ENCODE measurements at places on chromosomes 2 and 18.

DNA sequence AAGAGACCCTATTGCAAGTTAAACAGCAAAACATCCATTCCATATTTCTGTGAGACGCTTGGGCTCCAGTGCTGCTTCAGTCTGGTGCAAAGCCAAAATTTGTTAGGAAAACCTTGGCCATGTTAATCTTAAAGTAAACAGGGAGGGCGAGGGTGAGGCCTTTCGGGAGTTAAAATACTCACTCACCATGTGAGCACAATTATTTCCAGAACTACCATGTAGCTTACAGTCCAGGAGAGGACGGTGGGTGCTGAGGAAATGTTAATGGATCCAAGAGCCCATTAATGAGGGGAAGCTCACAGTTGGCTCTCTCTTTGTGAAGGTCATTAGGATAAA lies 286.4 kb downstream of the SLC8A1 start:
- no peak for DNase-seq

DNA sequence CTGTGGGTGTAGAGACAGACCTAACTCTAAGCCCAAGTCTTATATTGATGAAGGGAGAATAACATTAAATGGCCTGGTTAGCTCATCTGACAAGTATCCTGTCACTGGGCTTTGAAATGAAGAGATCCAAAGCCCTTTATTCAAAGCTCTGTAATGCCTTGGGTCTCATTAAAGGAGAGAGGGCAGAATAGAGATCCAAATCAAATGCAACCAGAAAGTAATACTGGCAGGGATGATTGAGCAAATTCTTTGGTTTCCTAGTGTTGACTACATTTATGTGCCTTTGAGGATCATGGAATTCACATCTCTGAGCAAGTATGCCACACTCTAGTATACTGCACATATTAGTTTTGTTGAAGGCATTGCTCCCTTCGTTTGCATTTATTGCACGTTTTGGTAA lies 147.9 kb upstream of the CAVIN2 start:
- no peak for DNase-seq

GRCh38 chr2:39881948-39882347 lies 102.9 kb upstream of the THUMPD2 start:
- DNase-seq: no peak

DNA sequence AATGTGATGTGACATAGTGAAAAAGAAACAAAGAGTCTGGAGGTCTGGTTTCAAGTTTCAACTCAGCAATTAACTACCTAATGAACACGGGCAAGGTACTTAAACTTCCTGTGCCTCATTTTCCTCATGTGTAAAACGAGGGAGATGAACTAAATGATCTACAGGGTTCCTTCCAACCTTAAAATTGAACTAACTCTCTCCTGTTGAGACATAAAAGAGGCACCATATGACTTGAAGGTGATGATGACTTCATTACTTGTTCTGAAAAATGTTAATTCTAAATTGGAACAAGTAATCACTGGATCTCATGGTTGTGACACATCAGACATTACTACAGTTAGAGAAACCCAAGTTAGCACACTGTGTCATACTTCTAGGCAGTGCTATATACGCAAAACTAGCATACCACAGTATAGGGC lies 8.9 kb upstream of the REL start:
- no peak for DNase-seq

DNA sequence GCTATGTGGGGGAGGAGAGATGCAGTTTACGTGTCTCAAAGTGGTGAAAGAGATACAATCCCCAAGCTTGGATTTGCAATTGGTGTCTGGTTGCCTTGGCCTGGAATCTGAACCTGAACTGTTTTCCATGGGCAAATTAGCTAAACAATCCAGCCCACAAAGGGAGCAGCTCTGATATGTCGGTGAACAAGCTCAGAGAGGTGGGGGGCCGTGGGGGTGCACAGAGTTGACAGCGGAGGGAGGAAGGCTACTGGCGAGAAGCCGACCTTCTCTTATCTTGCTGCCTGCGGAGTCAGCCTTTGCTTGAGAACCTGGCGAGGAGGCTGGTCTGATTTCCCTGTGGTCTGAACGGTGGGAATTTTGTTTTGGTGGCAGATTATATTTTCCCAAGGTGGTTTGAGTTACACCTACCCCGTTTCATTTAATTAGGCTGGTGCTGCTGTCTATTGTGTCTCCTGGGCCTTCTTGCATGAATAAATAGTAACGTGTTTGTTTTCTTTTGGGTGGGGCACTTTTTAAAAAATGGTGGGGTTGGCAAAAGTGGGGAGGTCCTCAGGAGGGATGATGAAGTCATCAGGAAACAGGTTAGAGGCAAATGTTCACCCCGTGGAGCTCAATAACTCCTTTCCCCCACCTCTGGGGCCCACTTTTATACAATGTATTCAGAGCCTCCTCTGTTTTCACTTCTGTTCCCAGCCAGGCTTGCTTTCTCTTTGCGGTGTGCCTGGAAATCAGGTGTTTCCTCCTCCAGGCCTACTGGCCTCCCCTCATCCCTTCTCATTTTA lies 80.9 kb upstream of the IGFBP5 start:
- no peak for DNase-seq

GRCh38 chr18:40874233-40874632 lies 1080.8 kb upstream of the PIK3C3 start:
- no peak for DNase-seq

DNA sequence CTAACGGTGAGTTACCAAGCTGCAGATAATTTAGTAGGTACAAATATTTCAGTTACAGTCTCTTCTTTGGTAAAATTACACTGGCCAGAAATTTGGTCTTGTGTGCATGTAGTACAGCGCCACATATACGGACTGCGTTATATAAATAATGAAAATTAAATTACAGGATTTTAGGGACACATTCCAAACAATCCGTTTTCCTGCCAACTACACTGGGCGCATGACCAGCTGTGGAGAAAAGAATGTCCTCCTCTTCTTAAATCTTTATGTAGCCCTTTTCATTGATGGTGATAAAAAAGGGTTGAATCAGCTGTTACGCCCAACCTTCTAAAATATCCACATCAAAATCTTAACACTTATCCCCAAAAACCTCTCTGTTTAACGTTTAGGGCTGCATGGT lies 37.5 kb downstream of the TCF4 start:
- no peak for DNase-seq

GRCh38 chr2:29394311-29394980 lies 279.2 kb downstream of the CLIP4 start:
- DNase-seq: no peak

DNA sequence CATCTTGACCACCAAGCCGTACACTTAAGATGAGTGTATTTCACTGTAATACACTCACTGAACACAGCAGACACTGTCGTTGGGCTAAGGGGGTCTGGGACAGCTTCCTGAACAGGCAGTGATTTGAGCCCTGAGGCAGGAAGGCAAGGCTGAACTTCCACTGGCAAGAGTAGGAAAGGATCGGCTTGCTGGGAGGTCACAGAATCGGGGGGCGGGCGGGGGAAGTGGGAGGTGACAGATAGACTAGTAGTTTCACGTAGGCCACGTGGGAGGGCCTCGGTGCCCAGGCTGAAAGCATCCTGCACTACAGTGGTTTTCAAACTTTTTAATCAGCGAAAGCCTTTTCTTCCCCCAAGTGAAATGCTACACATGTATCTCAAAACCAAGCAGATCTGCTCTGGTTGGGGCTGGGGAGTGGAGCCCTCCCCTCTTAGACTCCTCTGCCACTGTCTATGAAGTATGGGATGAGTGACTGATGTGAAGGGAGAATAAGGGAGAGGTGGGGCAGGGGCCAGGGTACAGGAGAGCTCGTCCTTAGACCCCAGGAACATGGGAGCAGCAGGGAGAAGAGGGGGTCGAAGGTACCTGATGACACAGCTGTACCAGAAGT lies 8.6 kb downstream of the PARD6G start:
- no peak for DNase-seq

DNA sequence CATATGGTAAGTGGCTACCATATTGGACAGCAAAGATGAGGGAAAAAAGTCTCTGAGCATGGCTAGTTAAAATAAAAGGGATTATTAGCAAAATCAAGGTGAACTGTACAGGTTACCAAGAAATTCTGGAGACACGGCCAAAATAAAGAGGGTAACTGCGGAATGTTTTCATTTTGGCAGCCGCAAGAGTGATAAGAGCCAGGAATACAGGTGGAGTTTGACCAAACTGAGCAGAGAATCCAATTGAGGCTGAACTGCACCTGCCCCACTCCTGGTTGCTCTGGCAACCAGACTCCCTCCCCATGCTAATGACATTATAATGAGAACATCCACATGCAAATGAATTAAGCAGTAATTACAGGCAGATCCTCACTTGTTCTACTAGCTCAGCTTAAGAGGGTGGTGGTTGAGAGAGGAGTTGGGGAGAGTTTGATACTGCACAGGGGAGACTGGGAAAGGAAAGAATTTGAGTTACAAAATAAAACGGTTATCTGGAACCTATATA lies 18.8 kb upstream of the EPHA4 start:
- peak; percentile 18 for DNase-seq

DNA sequence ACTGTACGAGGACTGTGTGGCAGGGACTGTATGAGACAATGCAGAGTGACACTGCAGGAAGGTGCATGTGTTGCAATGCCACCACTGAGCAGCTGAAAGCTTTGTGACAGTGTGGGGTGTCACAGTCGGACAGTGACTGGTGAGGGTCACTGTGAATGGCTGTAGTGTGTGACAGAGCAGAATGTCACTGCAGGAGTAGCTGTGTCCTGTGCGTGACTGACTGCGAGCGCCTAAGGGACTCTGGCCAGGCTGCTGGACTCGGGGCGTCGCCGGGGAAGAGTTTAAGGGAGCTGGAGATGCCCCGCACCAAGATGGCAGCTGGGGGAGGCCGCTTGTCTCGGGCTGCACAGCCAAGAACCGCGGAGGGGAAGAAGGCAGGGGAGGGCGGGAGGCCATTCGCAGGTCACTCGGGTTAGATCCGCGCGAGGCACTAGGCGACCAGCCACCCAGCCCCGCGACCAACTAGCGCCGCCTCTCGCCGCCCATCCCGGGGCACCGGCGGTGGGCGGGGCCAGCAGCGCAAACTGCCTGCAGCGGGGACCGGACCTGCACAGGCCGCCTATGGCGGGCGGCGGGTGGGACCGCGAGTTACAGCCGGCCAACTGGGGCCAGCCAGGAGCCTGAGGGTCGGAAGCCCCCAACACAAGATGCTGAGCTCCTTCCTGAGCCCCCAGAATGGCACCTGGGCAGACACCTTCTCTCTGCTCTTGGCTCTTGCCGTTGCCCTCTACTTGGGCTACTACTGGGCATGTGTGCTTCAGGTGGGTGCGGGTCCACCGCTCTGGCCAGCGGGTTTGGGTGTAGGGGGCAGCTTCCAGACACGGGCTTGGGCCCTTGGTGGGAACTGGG lies at the start of gene ABHD1:
ABHD1 (plus strand) TSS at position 514 of the 849 bp plus-strand sequence; CDS start at position 648, 134 bp downstream.
- DNase-seq: no peak

GRCh38 chr2:216914491-216914890 lies 54.6 kb upstream of the TNP1 start:
- no peak for DNase-seq

- no peak for DNase-seq
These were observed 134.8 kb upstream of the CREB1 start for GRCh38 chr2:207394812-207395534.

DNA sequence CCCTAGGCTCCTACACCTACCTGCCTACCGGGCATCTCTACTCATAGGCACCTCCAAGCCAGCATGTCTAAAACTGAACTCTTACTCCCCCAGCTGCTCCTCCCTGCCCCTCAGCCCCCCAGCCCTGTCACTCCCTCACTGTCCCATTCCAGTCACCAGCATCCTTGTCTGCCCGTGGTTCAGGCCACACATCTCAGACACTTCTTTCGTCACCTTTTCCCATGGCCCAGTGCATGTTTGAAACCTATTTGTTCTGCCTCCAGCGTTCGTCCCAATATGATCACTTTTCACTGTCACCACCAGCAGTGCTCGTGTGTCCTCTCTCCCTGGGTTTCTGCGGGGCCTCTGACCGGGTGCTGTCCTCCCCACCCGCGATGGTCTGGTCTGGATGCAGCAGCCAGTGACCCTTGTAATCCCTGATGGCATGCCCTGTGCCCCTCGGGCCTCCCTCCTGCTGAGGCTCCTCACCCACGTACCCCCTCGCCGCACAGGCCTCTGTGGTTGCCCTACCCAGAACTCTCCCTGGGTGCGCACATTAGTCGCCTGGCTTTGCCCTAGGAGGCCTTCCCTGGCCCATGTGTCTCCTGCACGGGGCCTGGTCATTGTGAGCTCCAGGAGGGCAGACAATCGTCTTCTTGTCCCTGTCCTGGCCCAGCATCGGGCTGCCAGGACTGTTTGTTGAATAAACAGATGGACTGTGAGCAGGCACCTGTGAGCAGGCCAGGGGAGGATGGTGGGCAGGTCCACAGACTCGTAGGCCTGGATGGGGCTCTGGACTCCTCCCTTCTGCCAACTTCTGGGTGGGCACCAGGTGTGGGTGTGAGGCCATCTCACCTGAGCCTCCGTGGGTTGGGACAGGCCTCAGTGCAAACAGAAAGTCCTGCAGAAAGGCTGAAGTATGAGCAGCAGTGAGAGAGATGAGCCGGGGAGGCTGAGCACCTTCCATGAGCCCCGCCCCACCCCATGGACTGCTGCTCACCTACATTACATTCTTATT lies 15.5 kb downstream of the LDLRAD4 start:
- DNase-seq: no peak

GRCh38 chr2:207459990-207460757 lies 69.6 kb upstream of the CREB1 start:
- DNase-seq: no peak

DNA sequence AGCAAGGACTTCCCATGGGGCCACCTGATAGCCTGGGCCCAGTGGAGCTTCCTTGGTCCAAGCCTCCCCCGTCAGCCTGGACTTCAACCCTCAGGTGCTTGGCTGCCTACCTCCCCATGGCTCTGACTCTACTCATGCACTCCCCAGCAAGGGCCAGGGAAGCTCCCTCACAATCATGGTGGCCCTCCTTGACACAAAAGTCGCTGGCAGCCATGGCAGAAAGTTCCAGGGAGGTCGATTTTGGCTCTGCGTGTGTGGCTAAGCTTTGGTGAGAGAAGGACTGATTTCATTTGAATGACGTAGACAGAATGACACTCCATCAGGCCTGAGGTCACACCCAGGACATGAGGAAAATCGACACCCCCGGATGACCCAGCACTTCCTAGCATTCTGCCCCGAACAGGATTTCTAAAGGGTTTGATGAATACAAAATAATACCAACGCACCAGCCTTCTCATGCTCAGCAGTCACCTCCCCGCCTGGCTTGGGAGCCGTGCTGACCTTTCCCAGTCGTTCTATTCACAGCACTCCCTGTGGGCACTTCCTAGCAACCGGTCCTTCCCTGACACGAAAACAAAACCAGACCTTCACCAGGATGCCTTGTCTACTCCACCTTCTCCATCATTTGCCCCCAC lies 52.7 kb downstream of the LBH start:
- DNase-seq: no peak

DNA sequence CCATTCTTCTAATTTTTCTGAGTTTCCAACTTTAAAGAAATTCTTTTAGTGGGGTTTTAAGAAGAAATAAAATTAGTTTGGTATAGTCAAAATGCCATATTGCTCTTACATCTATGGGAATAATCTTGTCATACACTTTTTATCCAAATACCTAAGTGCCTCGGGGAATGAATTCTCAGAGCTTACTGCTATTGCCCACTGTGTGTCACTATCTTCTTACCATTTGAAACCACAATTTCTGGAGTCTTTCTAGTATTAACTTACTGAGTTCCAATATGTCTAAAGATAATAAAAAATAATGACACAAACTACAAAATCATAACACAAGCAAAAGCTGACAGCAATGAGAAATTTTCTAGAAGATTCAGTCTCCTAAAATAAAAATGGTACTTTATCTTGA lies 23.7 kb upstream of the DNAH6 start:
- DNase-seq: no peak

- DNase-seq: no peak
These were observed 372.5 kb downstream of the RIT2 start for GRCh38 chr18:42742969-42743368.
